ENCODE measurements at places on chromosomes 6 and 20.

DNA sequence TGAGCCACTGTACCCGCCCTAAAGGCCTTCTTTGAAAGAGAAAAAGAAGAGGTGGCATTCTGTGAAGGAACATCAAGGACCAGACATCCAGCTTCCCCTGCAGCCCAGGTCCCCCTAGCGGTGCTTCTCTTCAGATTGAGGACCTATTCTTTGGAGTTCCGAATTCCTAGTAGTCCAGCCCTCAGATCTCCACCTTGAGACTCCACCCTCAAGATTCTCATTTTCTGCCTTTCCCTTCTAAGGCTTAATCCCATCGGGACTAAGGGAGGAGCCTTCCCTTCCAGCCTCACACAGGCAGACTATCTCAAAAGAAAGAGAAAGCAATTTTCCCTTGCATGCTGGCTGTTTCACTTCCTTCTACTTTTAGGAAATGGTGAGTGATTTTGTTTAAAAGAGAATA lies 32.5 kb downstream of the MUC22 start:
- DNase-seq = no peak

GRCh38 chr6:87808005-87808757 lies 106.1 kb upstream of the AKIRIN2 start:
- DNase-seq = no peak

- DNase-seq = no peak
These were observed 21.2 kb downstream of the TNFRSF21 start for GRCh38 chr6:47288267-47289090.

- no peak for DNase-seq
These were observed 13.5 kb upstream of the TBX18 start for GRCh38 chr6:84777888-84778287.

All from esophagus squamous epithelium (tissue), 5 donors.